Gastrocnemius medialis (tissue), 4 donors: ENCODE measurements at places on chromosomes 1 and 21. TPM values are rescaled to one million over a fixed set of nuclear protein-coding genes. Genes with fewer than 3 reads are reported as not detected.

DNA sequence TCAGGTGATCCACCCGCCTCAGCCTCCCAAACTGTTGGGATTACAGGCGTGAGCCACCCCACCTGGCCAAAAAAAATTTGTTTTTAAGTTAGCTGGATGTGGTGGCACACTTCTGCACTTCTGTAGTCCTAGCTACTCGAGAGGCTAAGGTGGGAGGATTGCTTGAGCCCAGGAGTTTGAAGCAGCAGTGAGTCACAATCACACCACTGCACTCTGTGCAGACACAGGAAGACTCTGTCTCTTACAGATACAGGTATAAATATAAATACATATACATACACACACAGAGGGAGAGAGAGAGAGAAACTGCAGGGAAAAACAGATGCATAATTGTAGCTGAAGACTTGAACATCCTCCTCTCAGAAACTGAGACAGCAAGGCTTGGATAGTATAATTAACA is 34.8 kb upstream of the EPS15 start:
- H3K27ac ChIP-seq, result no peak overlapping the region
- DNase-seq, result no peak
- no peak overlapping the region for H3K4me3 ChIP-seq

DNA sequence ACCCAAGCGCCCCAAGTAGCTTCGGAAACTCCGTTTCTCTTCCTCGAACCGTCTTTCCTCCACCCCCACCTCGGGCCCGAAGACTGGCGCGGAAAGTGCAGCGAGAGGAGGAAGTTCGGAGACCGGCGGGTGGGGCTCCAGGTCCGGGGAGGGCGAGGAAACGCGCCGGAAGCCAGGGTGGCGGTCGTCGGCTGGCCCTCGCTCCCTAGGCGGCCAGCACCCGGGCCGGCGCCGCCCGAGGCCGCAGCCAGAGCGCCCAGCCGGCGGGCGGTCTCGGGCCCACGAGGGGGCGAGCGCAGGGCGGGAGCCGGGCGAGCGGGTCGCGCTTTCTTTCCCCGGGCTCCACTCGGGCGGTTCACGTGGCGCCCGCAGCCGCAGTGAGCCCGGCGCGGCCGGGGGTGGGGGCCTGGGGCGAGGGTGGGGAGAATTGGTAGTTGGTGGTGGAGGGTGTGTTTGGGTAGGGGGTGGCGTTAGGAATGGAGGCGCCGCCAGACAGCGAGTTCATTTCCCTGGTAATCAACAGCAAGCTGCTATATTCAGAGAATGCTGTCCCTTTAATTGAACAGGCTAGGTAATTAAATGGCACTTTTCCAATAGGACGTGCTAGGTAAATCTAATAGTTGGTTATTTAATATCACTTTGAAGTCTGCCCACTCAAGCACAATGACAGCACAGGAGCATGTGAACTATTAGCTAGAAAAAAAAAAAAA is 6.7 kb downstream of the LMO4 start:
- H3K4me1 ChIP-seq, result peaks cover 40% of the 10 kb centered on the region
- peaks cover 10% of the 10 kb centered on the region for H3K36me3 ChIP-seq
- H3K4me3 ChIP-seq, result peak overlapping the region; percentile 80
- peak overlapping the region; percentile 72 for H3K27ac ChIP-seq
- peak; percentile 36 for DNase-seq
- no peaks in the 10 kb centered on the region for H3K27me3 ChIP-seq

DNA sequence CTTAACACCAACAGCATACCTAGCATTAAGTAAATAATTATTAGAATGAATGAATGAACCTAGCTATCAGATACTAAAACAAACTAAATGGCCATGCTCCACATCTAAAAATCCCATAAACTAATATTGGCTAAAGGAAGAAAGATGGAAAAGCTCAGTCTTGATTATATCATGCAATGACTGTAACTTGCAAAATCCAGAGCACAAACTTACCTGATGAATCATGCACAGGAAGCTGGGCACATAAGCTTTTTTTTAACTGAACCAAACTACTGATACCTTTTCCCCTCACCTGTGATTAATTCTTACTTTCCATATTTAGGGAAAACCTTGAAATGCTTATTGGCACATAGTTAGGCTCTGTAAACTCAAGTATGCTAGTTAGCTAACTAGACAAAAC is 70.2 kb downstream of the KIF14 start:
- H3K27ac ChIP-seq, result no peak overlapping the region
- no peaks in the 10 kb centered on the region for H3K36me3 ChIP-seq
- no peak for DNase-seq
- no peaks in the 10 kb centered on the region for H3K27me3 ChIP-seq
- H3K4me1 ChIP-seq, result no peaks in the 10 kb centered on the region

GRCh38 chr1:119485201-119485600 is 21.8 kb upstream of the HSD3B1 start:
- no peaks in the 10 kb centered on the region for H3K27me3 ChIP-seq
- no peak overlapping the region for H3K27ac ChIP-seq
- H3K4me1 ChIP-seq, result no peaks in the 10 kb centered on the region
- H3K36me3 ChIP-seq, result no peaks in the 10 kb centered on the region
- no peak overlapping the region for H3K4me3 ChIP-seq
- no peak for DNase-seq

GRCh38 chr1:166083887-166084286 is 82.9 kb downstream of the FAM78B start:
- no peaks in the 10 kb centered on the region for H3K27me3 ChIP-seq
- DNase-seq, result no peak
- H3K4me1 ChIP-seq, result peaks cover 8% of the 10 kb centered on the region
- no peak overlapping the region for H3K4me3 ChIP-seq
- H3K36me3 ChIP-seq, result no peaks in the 10 kb centered on the region

- H3K36me3 ChIP-seq, result no peaks in the 10 kb centered on the region
- no peak for DNase-seq
- H3K4me3 ChIP-seq, result no peak overlapping the region
Measured at GRCh38 chr1:31814631-31815306, 1.1 kb downstream of the SPOCD1 start.

- no peak overlapping the region for H3K27ac ChIP-seq
- no peaks in the 10 kb centered on the region for H3K4me1 ChIP-seq
- no peaks in the 10 kb centered on the region for H3K36me3 ChIP-seq
- DNase-seq, result no peak
- H3K4me3 ChIP-seq, result no peak overlapping the region
- H3K27me3 ChIP-seq, result no peaks in the 10 kb centered on the region
Measured at GRCh38 chr1:226424221-226425003, 16.5 kb upstream of the PARP1 start.

GRCh38 chr1:232291261-232291660 is 338.7 kb downstream of the SIPA1L2 start:
- H3K36me3 ChIP-seq, result no peaks in the 10 kb centered on the region
- no peak overlapping the region for H3K4me3 ChIP-seq
- no peaks in the 10 kb centered on the region for H3K27me3 ChIP-seq

DNA sequence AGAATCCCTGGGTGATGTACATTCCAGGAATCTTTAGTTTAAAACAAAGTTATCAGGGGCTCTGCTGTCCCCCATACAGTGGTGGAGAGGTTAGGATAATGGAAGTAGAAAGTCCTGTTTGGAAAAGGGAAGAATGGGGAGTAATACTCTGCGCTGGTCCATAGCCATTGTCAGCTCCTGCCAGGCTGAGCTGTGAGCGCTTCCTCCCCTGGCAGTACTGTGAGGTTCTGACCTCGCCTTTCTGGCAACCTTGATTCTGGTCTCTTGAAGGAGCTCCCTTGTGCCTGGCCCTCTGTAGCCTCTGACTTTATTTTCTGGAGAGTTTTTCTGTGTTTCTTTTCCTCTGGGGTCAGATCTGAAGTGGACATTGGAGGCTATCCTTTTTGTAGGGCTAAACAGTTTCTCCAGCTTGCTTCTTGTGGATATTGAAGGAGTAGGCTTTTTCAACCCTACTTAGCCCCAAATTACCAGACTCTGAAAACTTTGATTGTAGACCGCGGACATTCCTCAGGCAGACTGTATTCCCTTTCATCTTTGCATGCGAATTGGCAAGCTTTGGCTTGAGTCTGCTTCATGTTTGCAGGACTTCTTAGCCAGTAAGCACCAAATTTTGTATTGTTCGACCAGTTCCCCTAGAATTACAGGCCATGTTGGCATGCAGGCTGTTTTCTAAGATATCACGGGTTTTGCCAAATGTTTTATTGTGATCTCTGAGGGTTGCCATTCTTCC is 13.8 kb downstream of the UBE4B start:
- H3K27ac ChIP-seq, result peak overlapping the region; percentile 83
- no peaks in the 10 kb centered on the region for H3K27me3 ChIP-seq
- H3K4me1 ChIP-seq, result peaks cover 35% of the 10 kb centered on the region
- peak overlapping the region; percentile 22 for H3K4me3 ChIP-seq

- H3K27ac ChIP-seq, result no peak overlapping the region
- DNase-seq, result no peak
- H3K36me3 ChIP-seq, result no peaks in the 10 kb centered on the region
- no peak overlapping the region for H3K4me3 ChIP-seq
- H3K27me3 ChIP-seq, result no peaks in the 10 kb centered on the region
Measured at GRCh38 chr1:155929057-155929456, 5.2 kb downstream of the KHDC4 start.

- H3K4me1 ChIP-seq, result no peaks in the 10 kb centered on the region
- no peak overlapping the region for H3K4me3 ChIP-seq
- H3K36me3 ChIP-seq, result no peaks in the 10 kb centered on the region
- H3K27me3 ChIP-seq, result no peaks in the 10 kb centered on the region
- H3K27ac ChIP-seq, result no peak overlapping the region
Measured at GRCh38 chr1:230796626-230797025, 49.4 kb downstream of the CAPN9 start.

DNA sequence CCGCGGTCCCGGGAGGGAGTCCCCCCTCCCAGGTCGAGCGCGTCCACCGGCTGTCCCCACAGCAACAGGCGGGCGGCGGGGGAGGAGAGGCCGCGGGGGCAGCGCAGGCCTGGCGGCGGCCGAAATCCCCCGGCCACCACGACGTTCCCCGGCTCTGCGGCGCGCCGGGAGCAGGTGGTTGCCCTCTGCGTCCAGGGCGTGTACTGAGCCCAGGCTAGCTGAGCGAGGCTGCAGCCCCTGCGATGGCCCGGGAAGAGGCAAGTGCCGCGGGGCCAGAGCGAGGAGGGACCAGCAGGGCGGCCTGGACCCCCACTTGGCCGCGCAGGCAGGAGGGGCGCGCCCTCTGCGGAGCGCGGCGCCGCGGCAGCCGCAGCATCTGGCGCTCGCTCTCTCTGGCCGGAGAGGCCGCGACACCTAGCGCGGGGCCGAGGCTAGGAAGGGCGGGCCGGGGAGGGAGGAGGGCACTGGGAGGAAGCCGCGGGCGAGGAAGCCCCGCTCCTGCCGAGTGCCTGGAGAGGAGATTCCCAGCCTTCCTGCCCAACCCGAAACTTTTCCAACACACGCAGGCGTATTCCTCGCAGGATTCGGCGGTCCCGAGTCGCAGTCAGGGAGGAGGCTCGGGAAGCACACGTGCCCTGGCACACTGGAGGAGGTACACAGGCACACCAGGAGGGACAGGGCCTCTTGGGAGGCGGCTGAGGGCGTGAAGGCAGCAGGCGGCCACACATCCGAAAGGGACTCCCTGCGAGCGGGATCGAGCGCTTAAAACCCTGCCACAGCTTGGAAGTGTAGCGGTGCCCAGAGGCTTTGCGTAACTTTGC is 4.9 kb upstream of the PROX1 start:
- H3K27me3 ChIP-seq, result peaks cover 39% of the 10 kb centered on the region
- no peaks in the 10 kb centered on the region for H3K36me3 ChIP-seq
- H3K27ac ChIP-seq, result no peak overlapping the region

GRCh38 chr1:44297695-44298400 is 57.2 kb downstream of the ERI3 start:
- H3K4me3 ChIP-seq, result no peak overlapping the region
- no peaks in the 10 kb centered on the region for H3K27me3 ChIP-seq
- H3K36me3 ChIP-seq, result no peaks in the 10 kb centered on the region
- H3K27ac ChIP-seq, result no peak overlapping the region

- H3K4me1 ChIP-seq, result peaks cover 3% of the 10 kb centered on the region
- H3K36me3 ChIP-seq, result no peaks in the 10 kb centered on the region
- H3K27ac ChIP-seq, result no peak overlapping the region
- no peaks in the 10 kb centered on the region for H3K27me3 ChIP-seq
Measured at GRCh38 chr1:184747089-184747955, 7.3 kb downstream of the EDEM3 start.

GRCh38 chr1:31788825-31789256 is 24.7 kb upstream of the ADGRB2 start:
- peaks cover 8% of the 10 kb centered on the region for H3K4me1 ChIP-seq
- H3K27me3 ChIP-seq, result no peaks in the 10 kb centered on the region
- no peaks in the 10 kb centered on the region for H3K36me3 ChIP-seq
- H3K27ac ChIP-seq, result peak overlapping the region; percentile 75

GRCh38 chr21:26739189-26739588 is 106.0 kb downstream of the ADAMTS1 start:
- H3K4me3 ChIP-seq, result no peak overlapping the region
- H3K27me3 ChIP-seq, result no peaks in the 10 kb centered on the region
- no peak for DNase-seq
- H3K36me3 ChIP-seq, result no peaks in the 10 kb centered on the region

- no peak overlapping the region for H3K4me3 ChIP-seq
- no peak overlapping the region for H3K27ac ChIP-seq
- H3K36me3 ChIP-seq, result no peaks in the 10 kb centered on the region
- no peaks in the 10 kb centered on the region for H3K27me3 ChIP-seq
Measured at GRCh38 chr1:225944951-225945350, 3.9 kb upstream of the LEFTY2 start.

DNA sequence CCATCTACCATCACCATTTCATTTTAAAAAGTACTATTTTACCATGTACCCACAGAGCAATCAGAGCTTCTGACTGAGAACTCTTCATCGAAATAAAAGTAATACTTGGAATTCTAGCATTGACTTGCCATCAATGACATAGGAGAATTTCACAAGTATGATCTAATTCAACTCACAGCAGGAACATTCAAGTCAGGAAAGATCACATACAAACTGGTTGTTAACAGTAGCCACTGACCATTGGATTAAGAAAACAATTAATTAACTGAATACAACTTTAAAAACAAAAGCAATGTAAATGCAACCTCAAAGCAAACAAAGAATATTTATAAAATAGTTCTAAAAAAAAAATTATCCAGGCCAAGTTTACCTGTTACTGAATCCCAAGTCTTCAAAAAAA is 18.8 kb downstream of the RNF115 start:
- peaks cover 79% of the 10 kb centered on the region for H3K4me1 ChIP-seq
- no peak overlapping the region for H3K4me3 ChIP-seq
- peak overlapping the region; percentile 89 for H3K27ac ChIP-seq
- H3K36me3 ChIP-seq, result no peaks in the 10 kb centered on the region
- H3K27me3 ChIP-seq, result no peaks in the 10 kb centered on the region

DNA sequence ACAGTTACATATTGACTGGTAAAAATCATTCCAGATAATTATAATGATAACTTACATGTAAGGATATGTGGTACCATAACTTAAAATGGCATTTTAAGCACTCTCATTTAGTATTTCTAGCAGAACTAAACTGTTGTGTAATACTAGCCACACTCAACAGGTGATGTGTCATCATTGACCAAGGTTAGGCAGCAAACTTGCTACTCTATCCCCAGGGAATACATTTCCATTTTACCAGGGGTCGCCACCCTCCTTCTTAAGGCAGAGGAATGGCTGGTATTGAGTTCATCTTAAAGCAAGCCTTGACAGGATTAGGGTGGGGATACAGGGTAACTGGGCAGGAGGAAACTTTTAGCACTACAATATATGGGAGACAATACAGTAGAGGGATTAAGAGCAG is 259.8 kb upstream of the CAMK1G start:
- H3K36me3 ChIP-seq, result no peaks in the 10 kb centered on the region
- DNase-seq, result no peak
- H3K4me1 ChIP-seq, result no peaks in the 10 kb centered on the region
- H3K27me3 ChIP-seq, result no peaks in the 10 kb centered on the region

GRCh38 chr1:110638058-110638457 is 31.9 kb upstream of the KCNA2 start:
- no peak for DNase-seq
- no peaks in the 10 kb centered on the region for H3K36me3 ChIP-seq
- H3K27me3 ChIP-seq, result no peaks in the 10 kb centered on the region
- H3K27ac ChIP-seq, result no peak overlapping the region

Gene ITLN2
- not detected for total RNA-seq

Gene SLC25A34
- 7.8 TPM for total RNA-seq

Gene KRTCAP2
- 95.4 TPM for total RNA-seq

Gene TEX38
- total RNA-seq, result not detected

Gene RAB3B
- total RNA-seq, result 0.04 TPM

Gene SHISAL2A
- total RNA-seq, result not detected

Gene OR2T33
- total RNA-seq, result not detected
